ENCODE measurements at places on chromosomes 5 and 9.

DNA sequence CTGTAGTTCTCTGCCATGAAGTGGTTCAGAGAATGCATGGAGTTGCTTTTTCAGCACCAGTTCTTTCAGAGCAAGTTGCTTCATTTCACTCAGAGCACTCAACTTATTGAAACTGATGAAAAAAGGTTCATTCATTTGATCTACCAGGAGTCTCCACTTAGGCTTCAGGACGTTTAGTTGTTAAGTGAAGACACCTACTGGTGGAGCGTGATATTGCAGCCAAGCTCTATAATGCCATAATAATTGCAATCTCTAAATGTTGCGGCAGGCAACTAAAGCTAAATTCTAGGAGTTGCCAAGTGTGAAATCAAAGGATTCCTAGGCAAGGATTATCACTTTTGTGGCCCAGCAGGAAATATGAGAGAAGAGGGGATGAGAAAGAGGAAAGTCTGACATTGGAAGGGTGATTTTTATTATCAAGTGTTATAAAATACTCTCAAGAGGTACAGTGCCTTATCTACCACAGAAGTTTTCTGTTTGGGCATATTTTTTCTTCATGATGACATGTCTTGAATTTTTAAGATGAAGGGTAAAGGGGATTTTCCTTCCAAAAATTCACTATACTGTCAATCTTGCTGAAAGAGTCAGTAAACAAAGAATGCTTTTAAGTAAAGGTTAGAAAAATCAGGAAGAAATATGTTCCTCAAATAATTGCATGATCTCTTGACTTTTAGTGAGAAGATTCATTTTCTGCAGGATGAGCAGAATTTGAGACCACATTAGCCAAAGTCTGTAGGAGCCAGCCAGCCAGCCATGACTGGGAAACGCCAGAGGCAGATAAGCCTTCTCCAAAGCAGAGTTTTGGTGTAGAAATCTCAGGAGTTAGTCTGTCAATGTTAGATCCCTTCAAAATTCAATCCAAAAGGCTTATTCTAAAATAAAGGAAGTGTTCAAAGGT lies 83.4 kb downstream of the SH3PXD2B start:
- no peak for DNase-seq

DNA sequence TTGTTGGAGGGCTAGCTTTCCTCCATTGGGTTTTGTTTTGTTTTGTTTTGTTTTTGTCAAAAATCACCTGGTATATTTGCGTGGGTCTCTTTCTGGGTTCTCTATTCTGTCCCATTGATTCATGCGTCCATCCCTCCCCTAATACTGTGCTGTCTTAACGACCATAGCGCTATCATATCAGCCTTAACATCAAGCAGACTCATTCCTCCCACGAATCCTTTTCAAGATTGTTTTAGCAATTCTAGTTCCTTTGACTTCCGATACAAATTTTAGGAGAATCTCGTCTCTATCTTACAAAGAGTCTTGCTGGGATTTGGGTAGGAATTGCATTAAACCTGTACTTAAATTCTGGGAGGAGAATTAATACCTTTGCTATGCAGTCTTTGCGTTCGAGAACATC lies 31.1 kb upstream of the RNF130 start:
- DNase-seq = no peak

GRCh38 chr5:93274291-93274690 lies 306.7 kb downstream of the NR2F1-AS1 start:
- DNase-seq = no peak

DNA sequence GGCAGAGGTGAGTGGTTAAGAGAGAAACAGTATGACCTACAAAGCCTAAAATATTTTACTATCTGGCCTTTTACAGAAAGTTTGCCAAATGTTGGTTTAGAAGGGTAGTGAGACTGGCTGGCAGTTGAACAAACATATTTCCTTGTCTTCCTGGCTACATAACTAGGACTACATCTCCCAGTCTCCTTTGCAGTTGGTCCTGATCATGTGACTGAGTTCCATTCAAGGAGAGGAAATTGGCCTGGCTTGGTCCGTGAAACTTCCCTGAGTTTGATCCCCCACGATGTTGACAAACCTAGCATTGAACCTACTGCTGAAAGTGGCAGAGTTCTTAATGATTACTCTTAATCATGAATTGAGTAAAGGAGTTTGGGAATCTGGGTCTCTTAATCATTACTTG lies 280.8 kb downstream of the SLIT3 start:
- DNase-seq = no peak

GRCh38 chr5:136793300-136793699 lies 428.0 kb upstream of the TRPC7 start:
- DNase-seq = no peak

- no peak for DNase-seq
Observed at GRCh38 chr5:169300468-169301385, at the start of gene SLIT3. Gene SLIT3 (minus strand): TSS chr5:169301139. CDS start chr5:169300709, 430 bp downstream.

DNA sequence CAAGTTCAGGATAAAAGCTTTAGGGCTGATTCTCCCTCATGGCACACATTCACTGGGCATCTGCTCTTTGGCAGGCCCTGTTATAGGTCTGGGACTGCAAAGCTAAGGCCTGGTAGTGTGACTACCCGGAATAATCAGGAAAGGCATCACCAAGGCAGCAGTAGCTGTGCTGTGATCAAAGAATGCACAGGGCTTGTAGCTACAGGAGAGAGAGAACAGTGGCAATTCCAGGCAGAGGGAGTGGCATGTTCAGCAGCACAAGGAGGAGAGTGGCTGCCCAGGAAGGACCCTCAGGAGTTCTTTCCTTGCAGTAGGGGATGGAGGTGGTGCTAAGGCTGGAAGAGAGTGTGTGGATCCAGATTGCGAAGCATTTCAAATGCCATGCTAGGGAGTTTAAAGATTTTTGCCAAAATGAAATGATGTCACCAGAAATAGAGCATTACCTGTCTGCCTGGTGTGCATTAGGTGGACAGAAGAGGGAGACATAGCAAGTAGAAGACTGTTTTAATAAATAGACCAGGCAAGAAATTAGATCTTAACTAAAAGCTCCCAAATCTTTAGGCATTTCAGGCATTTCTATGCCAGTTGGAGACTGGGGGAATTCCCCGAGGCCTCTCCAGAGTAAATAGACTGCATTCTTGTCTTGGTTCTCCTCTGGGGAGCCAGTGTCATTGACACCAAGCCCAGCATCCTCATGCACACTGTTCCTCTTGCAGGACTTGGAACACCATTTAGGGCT lies 69.1 kb downstream of the GPR21 start:
- no peak for DNase-seq

GRCh38 chr9:90803860-90804593 lies 2.4 kb downstream of the SYK start:
- no peak for DNase-seq

DNA sequence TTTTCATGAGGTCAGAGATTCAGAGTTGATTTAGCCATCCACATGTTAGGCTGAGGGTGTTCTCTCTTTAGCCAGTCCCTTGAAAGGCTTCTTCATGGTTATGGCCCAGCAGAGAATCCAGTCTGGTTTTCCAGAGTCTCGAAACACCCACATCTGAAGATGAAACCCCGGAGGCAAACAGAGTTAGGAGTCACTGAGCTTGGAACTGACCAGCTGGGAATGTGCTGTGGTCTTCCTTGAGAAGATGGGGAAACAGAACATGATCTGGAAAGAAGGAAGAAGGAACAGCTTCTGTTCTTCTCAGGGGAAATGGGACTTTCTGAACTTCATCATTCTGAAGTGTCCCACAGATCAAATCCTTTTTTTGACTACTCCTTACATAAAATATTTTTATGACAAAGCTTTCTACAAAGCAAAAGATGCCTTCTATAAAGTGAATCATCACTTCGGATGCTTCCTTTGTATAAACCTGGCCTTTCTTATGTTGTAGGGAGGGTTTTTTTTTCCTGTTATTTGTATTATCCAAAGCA lies 45.4 kb downstream of the ZNF618 start:
- DNase-seq = no peak

Data from activated naive CD8-positive, alpha-beta T cell treated with anti-CD3 and anti-CD28 coated beads, Interleukin-2, amount 10 ng/mL, durations not matched to agents 7 days and 5 days (primary cell).